CD4-positive, alpha-beta T cell treated with Interleukin-1 beta for 1 hour (primary cell): ENCODE measurements at places on chromosomes 7 and 10.
A peak's percentile ranks its signal among the peaks of the same experiment; 100 is the strongest.

DNA sequence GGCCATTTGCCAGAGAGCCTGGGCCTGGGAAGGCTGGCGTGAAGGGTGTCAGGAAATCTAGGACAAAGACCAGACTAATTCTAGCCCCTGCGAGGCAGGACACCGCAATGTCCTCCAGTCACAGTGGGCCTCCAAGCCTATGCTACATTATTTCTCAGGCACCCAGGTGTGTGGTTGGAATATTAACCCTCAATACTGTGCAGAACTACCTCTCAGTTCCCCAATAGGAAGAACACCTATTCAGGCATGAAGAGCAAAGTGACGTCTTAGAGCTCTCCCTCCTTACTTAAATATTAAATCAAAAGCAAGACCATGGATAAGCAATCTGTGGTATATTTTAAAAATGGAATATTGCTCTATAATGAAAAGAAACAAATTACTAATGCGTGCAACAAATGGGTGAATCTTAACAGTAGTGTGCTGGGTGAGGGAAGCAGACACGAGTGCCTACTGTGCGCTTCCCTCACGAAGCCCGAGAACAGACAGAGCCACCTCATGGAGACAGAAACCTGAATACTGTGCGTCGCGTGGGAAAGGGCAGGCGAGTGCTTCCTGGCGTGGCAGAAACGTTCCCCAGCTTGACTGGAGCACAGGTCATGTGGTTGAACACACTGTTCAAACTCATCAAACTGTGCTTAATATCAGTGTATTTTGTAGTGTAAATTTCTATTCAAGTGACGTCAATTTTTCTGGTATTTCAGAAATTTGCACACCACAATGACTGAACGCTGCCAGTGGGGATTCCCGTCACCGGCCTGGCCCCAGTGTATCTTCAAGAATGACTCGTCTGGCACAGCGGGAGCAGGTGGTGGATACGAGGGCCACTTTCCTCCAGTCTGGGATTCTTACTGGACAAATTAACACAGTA, 15.5 kb upstream of the PTPRN2 start:
- DNase-seq: no peak

DNA sequence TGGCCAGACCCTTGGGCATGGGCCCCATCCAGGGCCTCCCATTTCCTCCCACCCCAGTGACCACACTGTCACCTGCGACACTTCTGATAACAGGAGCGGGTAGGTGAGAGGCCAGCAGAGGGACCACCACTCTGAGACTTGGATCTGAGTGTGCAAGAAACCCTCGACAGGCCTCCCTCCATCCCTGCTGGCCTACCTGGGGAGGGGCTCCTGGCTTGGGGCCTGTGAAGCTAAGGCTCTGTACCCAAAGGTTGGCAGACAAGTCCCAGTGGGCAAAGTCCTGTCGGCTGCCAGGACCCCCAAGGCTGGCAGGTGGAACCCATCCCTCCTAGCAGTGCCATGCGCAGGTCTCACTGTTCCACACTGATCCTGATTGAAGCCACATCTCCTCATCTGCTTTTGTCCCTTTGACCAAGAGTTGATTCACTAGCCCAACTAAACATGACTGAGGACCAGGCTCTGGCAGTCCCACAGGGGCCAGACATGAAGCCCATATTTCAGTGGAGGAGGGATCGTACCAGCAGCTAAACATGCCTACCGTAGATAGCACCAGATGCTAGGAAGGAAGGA, 1.2 kb upstream of the PGAM2 start:
- no peak for DNase-seq

- DNase-seq: no peak
Observed at GRCh38 chr7:80821771-80822319, 97.0 kb downstream of the SEMA3C start.

DNA sequence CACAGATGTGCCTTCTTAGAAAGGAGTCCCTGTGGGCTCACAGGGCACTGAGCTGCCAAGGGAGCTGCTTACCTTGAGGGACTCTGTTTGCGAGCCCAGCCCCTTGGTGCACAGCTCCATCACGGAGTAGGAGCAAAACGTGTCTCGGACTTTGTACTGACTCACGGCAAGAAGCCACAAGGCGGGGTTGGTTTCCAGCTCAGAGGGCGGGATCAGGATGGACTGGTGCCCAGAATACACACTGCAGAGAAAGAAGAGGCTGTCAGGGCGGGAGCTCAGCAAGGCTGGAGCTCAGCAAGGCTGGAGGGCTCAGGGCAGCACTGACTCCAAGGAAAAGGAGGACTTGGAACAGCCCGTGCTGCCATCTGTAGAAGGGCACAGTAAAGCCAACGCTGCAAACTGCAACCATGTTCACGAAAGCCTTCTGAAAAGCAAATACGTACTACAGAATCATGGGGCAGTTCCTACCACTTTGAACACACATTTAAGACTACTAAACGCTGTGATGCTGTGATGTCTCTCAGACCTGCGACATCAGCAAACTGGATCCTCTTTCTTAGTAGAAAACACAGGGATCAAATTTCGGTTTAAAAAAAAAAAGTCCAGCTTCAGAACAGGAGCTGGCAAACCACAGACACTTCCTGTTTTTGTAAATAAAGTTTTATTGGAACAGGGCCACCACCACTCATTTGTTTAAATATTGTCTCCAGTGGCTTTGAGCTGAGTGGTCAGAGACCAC, 194.3 kb downstream of the ZMYND11 start:
- no peak for DNase-seq

GRCh38 chr10:17206210-17206709, 4.8 kb upstream of the TRDMT1 start:
- peak; percentile 80 for DNase-seq

GRCh38 chr10:130169136-130169859, 33.1 kb downstream of the GLRX3 start:
- no peak for DNase-seq

DNA sequence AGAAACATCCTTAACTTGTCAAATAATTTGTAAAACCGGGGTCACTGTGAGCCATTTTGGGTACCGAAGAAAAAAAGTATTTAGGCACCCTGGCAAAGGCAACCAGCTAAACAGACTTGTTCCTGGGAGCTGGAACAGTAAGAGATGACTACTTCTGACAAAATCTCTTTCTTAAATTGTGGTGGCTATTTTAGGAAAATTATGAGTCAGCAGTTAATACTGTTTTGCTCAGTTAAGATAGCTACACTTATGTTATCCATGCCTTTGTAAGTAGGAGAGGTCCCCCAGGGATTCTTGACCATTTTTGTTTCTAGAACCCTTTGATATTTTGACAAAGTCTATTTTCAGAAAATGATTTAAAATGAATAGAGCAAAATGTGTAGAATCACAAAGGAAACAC, 68.7 kb downstream of the TAX1BP1 start:
- DNase-seq: no peak

GRCh38 chr7:157402388-157402703, 65.5 kb downstream of the DNAJB6 start:
- no peak for DNase-seq

- DNase-seq: no peak
Observed at GRCh38 chr7:138750901-138751464, 46.8 kb upstream of the TMEM213 start.

DNA sequence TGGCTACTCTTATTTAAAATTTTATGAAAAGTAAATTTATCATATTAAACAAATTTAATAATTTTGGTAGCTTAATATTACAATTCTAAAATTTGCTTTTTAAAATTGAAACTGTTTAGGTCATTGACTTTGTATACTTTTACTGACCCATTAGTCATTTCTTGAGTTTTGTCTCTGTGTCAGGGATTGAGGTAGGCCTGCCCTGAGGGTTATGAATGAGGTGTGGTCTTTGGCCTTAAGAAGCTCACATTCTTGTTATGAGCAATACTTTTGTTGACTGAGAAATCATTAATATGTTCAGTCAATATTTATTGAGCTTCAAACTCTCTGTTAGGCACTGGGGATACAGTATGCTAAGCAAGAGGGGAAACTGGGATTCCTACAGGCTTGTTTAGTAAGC, 47.0 kb upstream of the RPA3 start:
- no peak for DNase-seq

- DNase-seq: no peak
Observed at GRCh38 chr10:24396396-24396795, 187.5 kb downstream of the KIAA1217 start.

DNA sequence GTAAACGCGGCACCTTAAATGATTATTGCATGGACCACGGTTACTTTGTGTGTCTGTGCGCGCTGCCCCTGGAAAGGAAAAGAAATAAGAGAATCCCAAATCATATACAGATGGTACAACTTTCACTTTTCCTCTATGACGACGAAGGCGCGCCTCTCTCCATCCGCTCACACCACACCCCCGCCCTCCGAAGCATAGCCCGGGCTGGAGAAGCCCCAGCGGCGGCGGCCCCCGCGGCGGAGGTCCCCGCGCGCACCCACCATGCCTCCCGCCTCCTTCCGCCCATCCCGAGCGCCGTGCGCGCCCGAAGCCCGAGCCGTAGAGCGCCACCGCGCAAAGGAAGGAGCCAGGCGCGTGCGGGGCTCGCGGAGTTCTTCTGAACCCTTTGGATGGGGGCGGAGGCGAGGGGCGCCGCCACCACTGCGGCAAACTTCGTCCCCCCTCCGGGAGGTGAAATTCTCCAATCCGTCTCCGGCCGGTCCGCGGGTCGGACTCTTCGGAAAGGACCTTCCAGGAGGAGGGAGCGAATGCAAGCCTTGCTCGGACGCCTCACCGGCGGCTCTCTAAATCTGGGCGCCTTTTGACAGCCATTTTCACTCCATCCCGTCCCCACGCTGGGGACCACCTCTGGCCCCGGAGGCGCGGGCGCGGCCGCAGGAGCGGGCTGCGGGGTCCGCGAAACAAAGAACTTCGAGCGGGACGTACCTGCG, 588 bp downstream of the GLI3 start:
- DNase-seq: no peak

DNA sequence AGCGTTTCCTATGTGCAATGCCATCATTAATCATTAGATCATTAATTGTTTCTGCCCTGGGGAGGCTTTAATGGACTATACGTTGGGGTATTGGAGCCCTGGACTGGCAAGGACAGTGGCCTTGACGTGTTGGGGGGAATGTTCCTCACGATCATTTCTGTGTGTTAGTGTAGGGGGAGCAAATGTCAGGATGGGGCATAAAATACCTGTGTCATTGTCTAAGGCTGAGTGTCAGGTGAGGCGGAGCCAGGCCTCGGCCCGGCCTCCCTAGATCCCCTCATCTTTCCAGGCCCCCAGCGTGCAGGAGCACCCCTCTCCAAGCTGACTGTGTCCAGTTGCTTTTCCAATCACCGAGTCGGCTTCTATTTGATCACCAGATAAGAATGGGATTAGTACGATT, 346.4 kb upstream of the SHH start:
- DNase-seq: no peak

DNA sequence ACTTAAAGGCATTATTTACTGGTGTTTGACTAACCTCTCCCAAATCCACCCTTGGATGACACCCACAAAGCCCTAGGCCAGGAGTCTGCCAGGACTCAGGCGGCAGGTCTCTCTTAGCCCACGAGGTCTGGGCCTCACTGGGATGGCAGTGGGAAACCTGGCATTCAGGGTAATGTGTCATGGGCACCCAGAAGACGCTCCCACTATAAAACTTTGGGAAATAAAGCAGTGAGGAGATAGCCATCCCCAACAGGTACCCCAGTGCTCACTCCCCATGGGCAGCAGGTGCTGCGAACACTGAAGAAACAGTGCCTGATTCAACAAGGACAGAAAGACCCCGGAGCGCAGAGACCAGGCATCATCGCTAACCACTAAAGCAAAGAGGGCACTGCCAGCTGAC, 14.4 kb upstream of the PTPRN2 start:
- no peak for DNase-seq

- no peak for DNase-seq
Observed at GRCh38 chr7:83704564-83704963, 55.6 kb upstream of the SEMA3E start.

- no peak for DNase-seq
Observed at GRCh38 chr7:83509255-83510021, 139.5 kb downstream of the SEMA3E start.

DNA sequence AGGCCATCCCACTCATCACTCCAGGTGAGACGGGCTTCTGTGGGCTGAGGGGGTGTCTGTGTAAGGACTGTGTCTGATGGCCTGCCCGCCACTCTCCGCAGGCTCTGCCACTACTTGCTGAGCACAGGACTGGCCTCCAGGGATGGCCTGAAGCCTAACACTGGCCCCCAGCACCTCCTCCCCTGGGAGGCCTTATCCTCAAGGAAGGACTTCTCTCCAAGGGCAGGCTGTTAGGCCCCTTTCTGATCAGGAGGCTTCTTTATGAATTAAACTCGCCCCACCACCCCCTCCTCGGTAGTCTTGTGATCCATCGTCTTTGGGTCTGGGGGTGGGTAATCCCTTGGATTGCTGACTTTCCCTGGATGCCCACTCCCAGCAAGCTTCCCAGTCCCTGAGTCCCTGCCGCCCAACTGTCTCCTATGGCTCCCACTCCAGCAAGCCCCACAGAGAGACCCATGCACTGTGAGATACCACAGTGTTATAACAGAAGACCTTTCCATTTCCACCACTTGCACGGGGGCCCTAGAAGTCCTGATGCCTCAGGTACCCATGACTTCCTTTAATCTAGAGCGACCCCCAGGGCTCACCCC, 4.7 kb downstream of the FXYD4 start:
- DNase-seq: no peak

- no peak for DNase-seq
Observed at GRCh38 chr10:132940791-132941465, 1.4 kb downstream of the CFAP46 start.

GRCh38 chr7:158350166-158350900, 237.3 kb downstream of the PTPRN2 start:
- DNase-seq: no peak

DNA sequence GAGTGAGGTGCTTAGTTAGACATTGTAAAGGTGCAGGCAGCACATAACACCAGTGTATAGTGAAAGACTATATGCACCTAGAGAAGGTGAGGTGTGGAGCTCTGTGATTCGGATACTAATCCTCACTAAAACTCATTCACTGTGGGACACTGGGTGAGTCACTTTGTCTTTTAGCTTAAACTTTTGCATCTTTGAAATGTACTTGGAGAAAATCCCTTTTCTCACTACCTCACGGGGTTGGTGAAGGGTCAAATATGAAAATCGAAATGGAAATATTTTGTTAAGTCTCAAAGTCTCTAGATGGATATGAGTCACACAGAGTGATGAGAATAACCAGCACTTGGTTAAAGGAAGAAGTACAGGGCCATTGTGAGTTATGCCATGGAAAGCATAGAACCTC, 38.0 kb downstream of the MDFIC start:
- no peak for DNase-seq

- peak; percentile 23 for DNase-seq
Observed at GRCh38 chr10:123772645-123773508, 106.7 kb downstream of the GPR26 start.

- DNase-seq: no peak
Observed at GRCh38 chr10:72274213-72274729, 547 bp downstream of the DDIT4 start.

GRCh38 chr7:30176463-30177109, 41.8 kb downstream of the MTURN start:
- DNase-seq: no peak

DNA sequence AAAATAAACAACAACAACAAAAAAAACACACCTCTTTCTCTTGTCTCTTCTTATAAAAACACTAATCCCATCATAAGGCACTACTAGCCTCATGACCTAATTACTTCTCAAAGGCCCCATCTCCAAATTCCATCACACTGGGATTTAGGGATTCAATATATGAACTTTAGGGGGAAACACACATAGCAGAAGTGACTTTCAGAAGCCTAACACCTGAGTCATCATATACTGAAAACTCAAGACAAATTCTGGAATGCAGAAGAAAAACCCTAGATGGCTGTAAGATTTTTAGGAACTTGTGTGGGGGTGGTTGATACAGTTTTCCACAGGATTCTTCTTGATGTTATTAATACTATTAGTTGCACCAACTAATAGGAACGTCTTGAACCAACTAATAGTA, 33.7 kb upstream of the CSTF2T start:
- DNase-seq: no peak

GRCh38 chr7:134985894-134986362, 380 bp upstream of the AGBL3 start:
- DNase-seq: no peak
